ENCODE measurements at places on chromosomes 11 and 22.

DNA sequence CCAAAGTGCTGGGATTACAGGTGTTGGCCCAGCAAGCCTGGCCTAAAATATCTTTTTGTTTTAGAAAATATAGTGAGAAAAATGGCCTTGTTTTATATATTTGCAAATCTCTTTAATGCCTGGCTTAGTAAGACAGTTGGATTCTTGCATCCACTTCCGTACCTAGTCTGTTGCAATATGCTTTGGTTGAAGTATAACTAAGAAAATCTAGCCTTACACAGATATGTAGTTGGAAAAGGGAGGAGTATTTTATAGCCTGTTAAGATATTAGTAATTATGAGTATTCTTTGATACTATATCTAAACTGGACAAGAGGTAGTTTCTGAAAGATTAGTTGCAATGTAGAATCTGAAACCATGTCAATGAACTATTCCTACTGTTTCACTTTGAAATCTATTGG is 65.1 kb downstream of the ZNRF3 start:
- no peak for DNase-seq

- no peak for DNase-seq
Measured at GRCh38 chr22:38125751-38126201, 15.3 kb upstream of the BAIAP2L2 start.

DNA sequence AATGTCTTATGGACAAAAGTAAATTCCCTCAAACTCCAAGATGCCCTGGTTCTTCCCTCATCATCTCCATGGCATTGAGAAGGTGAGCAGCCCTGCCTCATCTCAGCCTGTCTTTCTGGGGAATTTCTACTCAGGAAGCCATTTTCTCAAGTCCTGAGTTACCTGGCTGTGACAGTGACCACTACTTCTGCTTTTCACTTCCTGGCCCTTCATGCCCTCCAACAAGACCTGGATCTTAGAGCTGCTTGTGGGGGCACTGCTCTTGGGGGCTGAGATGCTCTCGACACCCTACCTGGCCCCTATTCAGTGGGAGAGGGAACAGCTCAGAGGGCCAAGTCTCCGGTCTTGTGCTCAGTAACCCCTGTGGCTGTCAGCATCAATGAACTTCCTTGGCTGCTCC is 5.5 kb upstream of the IGSF22 start:
- no peak for DNase-seq

DNA sequence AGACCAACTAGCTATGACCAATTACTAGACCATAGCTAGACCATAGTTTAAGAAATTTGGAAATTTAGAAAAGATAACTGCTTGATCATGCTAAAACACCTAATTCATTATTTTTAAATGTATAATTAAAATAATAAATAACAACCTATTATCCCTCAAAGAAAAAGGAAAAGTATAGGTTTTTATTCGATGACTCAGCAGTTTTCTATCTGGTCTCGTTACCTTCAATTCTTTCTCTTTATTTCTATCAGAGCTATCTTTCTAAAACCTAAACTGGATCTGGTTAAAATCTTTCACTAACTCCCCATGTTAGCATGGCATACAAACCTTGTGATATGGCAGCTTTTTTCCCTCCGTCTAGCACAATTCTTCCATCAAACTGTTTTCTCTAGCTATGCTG is 27.3 kb downstream of the CSTPP1 start:
- no peak for DNase-seq

GRCh38 chr11:35330931-35331330 is 88.4 kb downstream of the SLC1A2 start:
- peak; percentile 49 for DNase-seq

- no peak for DNase-seq
Measured at GRCh38 chr11:32262367-32262766, 171.5 kb downstream of the RCN1 start.
